Substantia nigra (tissue), 51 donors: ENCODE measurements at places on chromosomes 1 and 21.

DNA sequence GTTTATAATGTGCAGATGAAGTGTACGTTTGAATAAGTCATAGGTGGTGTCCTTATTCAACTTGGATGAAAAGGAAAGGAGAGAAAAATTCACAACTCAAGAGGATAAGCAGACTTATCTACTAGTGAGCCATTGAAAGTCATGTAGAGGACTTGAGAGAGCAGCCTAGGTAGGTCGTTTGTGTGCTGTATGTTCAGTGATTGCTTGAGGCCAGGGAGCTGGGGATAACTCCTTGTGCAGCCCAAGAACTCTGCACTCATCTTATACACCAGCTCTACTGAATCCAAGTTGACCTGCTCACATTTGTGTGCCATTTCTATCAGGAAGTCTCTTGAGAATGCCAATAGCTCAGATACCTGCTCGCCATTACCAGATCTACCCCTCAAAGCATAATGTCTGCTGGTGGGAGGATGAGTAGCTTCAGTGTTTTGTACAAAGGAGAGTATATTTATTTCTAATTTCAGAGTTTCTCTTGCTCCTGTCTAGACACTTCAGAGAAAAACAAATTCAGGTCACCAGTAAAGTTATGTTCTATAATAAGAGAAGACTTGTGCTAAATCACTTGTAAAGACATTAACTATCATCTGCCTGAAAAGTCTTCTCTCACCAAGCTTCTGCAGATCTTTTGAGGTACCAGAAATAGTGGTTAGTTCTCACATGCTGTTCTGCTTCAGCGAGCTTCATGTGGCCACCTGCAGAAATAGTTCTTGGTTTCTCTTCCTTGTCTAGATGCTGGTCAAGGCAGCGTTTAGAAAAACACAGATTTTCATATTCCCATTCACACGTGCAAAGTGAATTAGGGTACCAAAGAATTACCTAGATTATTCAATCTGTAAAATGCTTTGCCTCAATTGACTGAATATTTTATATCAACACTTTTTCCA, 10.8 kb downstream of the S1PR1 start:
- no peak for DNase-seq

DNA sequence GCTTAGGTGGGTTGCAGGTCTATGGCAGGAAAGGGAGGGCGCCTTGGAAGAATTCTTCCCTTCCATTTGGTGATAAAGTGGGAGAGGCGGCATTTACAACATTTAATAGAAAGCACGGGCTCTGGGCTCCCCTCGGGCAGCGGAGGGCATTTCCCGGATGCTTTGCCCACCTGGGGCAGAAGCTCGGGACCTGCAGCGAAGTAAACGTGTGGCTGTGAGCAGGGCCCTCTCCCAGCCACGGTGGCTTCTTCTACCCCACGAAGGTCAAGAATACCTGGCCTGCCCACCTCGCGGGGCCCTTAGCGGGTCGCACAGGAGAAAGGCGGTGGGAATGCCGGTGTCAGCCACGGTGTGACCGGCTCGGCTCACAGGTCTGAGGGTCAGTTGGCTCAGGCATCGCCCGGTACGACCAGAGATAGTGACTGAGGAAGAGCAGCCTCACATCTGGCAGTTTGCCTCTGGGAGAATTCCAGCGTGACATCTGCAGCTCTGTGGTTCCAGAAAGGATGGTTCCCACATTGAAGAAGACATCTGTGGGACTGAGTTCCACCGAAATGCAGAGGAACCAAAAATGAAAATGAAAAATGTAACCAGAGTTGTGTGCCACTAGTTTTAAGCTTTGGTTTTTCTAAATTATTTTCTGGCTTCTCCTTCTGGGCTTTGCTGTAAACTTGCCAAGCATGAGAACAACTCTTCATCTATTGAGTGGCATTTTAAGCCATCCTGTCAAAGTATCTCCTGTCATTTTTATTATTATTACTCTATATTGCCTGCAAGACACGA, 720 bp upstream of the F3 start:
- DNase-seq, result no peak

GRCh38 chr1:45016090-45016697, 4.1 kb downstream of the UROD start:
- no peak for DNase-seq

- no peak for DNase-seq
Observed at GRCh38 chr1:156014829-156015228, 5.9 kb downstream of the SSR2 start.

GRCh38 chr1:57327336-57327735, 96.5 kb downstream of the DAB1 start:
- no peak for DNase-seq

GRCh38 chr1:90784186-90784847, 67.2 kb upstream of the BARHL2 start:
- no peak for DNase-seq

GRCh38 chr21:36704958-36705678, 6.2 kb downstream of the SIM2 start:
- no peak for DNase-seq

DNA sequence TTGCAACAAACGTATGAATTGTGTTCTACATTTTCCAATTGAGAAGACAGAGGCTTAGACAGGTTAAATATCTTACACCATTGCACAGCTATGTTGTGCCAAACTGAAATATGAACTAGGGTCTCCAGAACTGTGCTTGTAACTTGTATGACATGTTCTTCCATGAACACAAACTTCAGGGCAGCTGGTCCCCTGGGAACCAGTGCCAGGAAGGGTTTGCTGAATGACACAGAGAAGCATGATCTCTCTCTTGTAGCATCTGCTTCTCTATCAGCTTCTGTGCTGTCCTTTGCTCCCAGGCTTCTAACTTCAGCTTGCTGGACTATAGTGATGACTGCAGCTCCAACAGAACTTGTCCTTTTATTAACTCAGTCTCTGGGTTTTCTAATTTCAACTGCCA, 385.5 kb downstream of the SIPA1L2 start:
- DNase-seq, result no peak

DNA sequence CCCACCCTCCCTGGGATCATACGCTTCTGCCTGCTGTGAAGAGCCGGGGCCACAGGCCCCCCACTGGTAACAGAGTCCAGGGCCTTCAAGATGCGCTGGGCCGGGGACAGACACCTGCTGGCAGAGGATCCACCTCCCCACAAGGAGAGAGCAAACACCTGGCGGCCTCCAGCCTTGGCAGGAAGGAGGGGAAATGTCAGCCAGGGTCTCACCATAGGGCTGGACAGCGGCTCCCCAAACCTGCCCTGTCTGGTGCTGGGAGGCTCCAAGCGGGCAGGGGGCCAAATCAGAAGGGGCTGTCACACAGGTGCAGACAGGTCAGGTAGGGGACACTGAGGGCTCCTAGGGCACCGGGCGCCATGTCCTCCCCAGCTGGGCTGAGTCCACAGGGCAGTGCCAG, 58.9 kb downstream of the KCNAB2 start:
- no peak for DNase-seq

- no peak for DNase-seq
Observed at GRCh38 chr1:204726478-204726877, 40.9 kb upstream of the LRRN2 start.

GRCh38 chr1:87513966-87514660, 185.4 kb downstream of the LMO4 start:
- DNase-seq, result no peak

DNA sequence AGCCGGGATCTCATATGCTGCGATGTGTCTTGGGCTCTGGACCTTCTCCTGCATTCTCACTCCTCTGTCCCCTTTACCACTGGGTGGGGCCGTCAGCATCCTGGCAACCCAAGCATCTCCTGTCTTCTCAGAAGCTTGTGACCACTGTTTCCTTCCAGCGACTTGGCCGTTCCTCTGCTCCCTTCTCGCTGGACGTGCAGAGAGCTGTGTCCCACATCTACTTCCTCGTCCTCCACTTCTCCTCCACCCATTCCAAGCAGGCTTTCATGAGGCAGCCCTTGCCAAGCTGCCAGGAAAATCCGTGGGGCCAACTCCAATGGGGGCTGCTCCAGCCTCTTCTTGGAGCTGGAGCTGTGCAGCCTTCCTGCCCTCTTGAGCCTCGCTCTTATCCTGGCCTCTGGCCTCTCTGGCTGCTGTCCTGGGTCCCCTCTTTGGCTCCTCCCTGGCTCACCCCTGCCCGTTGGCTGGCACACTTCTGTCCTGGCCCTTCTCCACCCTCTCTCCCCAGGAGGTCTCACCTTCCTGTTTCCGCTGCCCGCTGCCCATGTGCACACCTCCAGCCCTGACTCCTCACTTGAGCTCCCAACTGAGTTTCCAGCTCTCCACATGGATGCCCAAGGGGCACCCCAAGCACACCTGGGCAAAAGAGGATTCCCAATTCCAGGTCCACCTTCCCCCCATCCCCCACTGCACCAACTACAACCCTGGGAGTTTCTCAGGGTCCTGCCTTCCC, 8.7 kb downstream of the FAM131C start:
- no peak for DNase-seq

GRCh38 chr21:23936991-23937390, 1670.3 kb downstream of the MRPL39 start:
- DNase-seq, result no peak

DNA sequence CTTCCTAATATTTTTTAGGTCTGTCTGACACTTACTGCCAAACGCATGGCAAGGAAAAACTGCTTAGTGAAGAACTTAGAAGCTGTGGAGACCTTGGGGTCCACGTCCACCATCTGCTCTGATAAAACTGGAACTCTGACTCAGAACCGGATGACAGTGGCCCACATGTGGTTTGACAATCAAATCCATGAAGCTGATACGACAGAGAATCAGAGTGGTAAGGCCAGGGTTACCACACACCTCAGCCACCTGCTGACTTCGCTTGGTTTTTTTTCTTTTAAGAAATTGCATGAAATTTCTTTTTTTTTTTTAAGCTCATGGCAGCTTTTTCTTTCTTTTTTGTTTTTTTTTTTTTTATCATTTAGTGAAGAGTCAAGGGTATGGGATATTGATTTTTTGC, 17.2 kb downstream of the ATP1A1 start:
- no peak for DNase-seq

DNA sequence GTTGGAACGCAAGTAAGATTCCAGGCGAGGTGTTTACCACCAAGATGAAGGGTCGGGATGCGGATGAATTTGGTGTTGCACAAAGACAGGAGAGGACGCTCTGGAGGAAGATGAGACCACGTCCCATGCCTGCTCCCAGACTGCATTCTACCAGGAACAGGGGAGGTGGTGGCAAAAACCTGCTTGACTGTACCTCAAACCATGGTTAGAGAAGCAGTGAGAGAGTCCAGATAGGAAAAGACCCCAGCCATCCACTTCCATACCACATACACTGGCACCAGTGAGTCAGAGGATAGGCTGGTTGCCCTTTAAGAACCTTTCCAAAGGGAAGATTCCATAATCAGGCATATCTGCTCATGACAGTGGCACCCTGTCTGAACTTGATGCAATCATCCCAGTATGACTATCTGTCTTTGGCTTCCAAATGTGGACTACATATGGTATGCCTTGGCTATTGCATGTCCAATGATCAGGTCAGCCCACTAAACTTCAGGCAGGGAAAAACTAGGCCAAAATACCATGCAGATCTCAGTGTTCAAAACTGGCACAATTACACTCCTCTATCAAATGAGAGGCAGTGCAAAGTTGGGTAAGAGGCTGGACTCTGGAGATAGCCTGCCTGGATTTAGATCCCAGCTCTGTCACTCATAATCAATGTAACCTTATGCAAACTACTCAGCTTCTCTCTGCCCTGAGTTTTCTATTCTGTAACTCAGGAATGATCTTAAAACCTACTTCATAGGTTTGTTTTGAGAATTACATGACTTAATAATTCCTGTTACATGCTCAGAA, 20.6 kb downstream of the NPR1 start:
- DNase-seq, result no peak

GRCh38 chr1:167499106-167499505, 19.2 kb downstream of the CD247 start:
- no peak for DNase-seq

DNA sequence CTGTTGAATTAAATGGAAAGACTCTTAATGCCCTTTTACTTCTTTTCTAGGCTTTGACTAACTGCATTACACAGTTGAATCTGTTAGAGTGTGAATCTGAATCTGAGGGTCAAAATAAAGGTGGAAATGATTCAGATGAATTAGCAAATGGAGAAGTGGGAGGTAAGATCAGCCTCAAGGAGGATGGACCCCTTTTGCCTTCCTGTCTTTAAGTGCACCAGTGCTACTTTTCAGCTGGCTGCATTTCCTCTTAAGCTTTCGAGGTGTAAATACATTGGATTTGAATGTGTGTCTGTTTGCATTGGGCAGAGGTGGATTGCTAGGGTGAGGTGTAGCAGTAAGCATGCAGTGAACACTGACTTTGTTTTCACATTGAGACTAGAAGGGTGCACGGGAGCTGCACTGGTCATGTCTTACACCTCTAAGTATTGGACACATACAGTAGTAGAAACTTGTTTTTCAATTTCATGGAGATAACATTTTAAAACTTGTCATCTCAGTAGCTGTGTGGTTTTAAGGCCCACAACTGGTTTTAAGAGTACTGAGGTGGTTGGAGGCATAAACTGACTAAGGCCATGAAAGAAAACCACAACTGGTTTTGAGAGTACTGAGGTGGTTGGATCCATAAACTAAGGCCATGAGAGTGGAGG, 35.4 kb downstream of the MIA3 start:
- no peak for DNase-seq

GRCh38 chr1:183589874-183590243, 400 bp downstream of the NCF2 start:
- DNase-seq, result no peak

DNA sequence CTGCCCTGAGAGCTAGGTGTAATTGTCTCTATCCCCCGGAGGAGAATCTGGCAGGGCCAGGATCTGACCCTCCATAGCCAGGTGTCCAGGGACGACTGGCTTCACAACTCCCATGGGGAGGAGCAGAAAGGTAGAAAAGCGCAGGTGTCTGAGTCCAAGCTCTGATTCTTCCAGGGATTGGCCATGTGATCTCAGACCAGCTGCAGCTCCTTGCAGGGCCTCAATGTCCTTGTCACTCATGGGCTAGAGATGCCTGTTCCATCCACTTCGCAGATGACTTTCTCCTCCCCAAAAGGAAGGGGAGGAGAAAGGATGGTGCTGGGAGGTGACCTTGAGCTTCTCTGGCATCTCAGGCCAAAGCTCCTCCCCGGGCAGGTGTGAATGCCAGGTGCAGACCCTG, 22.7 kb downstream of the HSPG2 start:
- no peak for DNase-seq

GRCh38 chr1:85290826-85291225, 14.4 kb upstream of the BCL10 start:
- no peak for DNase-seq

DNA sequence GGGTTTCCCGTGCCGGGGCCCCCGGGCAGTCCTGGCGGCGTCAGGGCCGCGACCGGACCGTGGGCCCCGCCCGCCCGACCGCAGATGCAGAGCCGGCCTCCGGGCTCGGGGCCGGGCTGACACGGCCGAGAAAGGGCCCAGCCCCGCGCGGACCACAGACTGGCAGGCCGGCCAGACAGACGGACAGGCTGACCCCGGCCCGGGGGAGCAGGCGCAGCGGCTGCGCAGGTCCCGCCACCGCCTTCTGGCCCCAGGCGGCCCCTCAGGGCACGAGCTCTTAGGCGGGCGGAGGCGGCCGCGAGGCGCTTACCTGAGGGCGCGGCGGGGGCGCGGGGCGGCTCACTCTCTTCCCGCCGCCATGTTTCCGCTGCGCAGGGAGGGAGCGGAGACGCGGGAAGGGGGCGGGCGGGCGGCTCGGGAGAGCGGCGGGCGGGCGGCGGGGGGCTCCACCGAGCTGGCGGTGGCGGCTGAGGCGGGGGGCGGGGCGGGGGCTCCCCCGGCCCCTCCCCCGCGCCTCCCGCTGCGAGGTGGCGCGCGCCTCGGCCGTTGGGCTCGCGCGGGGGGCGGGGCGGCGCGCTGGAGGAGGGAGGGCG, at the start of gene SCMH1:
Gene SCMH1 (minus strand): TSS at position 558 of the 593 bp plus-strand sequence. CDS start 56,173 bp downstream, outside the sequence.
- peak; percentile 56 for DNase-seq

- DNase-seq, result no peak
Observed at GRCh38 chr1:228737601-228738041, 2.3 kb downstream of the RHOU start.
